Astrocyte of the hippocampus (primary cell): ENCODE measurements at places on chromosomes 12 and 14.

DNA sequence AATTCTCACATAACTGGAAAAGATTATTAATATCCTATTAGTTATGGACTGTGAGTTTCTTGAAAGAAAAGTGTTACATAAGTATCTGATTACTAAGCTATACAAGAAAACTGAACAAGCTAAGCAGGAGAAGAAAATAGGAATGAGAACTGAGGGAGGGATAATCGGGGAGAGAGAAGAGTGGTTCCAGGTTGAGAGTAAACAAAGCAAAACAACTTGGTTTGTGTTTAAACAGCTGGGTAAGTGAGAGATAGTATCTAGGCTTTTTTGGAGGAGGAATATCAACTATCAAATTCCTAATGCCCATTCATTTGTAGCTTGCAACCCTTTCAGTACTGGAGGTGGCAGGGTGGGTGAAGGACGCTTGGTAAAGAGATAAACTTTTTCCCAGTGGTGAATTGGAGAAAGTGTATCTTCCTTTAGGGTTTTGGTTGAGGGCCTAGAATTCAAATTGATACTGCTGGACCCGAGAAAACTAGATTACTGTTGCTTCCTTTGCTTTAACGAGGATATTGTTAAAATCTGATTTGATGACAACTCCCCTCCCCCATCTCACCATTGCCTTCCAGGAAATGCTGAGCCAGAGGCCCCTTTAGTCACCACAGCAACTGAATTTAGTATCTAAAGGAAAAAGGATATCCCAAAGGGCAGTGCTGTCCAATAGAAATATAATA is 2.0 kb upstream of the SLC2A3 start:
- DNase-seq: peak; percentile 17

GRCh38 chr12:121297435-121297991 is 1.0 kb upstream of the CAMKK2 start:
- DNase-seq: peak; percentile 36

DNA sequence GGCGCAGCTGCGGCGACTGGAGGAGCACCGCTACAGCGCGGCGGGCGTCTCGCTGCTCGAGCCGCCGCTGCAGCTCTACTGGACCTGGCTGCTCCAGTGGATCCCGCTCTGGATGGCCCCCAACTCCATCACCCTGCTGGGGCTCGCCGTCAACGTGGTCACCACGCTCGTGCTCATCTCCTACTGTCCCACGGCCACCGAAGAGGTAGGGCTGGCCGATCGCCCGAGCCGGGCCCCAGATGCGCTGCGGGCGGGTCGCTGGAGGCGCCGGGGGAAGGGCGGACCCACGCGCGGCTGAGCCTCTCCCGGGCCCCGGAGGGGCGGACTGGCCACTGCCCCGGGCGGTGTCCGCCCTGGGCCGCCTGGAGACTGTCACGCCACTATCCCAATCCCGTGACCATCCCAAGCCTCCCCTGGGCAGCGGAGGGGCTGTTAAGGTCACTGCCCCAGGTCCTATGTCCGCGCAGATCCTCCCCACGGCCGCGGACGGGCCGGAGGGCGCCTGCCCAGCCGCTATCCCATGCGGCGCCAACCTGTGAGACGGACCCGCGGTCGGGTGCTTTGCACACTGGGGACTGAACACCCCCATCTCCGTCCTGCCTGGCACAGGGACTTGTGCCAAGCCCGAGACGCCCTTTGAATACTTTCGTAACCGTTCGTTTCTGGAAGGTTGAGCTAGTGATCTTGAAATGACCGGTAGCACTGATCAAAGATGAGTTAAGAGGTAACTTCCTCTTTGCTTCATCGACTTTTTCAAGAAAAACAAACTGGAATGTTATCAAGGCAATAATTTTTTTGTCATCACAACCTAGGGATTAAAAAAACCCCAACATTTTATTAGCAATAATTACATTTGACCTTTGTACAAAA is 725 bp downstream of the CHPT1 start:
- peak; percentile 60 for DNase-seq

DNA sequence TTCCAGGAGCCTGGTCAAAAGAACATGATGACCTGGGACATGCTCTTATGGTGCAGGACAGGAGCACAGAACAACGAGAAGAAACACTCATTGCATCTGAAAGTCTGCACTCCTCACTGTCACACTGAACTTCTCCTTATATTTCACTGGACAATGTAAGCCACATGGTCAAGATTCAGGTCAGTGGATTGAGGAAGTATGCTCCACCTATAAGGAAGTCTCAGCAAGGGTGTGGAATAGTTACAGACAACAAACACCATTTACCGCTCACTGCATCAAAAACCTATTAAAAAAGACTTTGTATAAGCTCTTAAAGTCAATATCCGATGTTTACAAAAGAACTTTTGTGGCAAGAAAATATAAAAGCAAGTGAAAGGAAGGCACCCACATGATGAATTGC is 153.1 kb upstream of the FOXG1 start:
- no peak for DNase-seq

GRCh38 chr14:69647213-69647612 is 35.8 kb downstream of the SUSD6 start:
- no peak for DNase-seq

- no peak for DNase-seq
Observed at GRCh38 chr12:51797301-51797700, 51.2 kb downstream of the FIGNL2 start.

DNA sequence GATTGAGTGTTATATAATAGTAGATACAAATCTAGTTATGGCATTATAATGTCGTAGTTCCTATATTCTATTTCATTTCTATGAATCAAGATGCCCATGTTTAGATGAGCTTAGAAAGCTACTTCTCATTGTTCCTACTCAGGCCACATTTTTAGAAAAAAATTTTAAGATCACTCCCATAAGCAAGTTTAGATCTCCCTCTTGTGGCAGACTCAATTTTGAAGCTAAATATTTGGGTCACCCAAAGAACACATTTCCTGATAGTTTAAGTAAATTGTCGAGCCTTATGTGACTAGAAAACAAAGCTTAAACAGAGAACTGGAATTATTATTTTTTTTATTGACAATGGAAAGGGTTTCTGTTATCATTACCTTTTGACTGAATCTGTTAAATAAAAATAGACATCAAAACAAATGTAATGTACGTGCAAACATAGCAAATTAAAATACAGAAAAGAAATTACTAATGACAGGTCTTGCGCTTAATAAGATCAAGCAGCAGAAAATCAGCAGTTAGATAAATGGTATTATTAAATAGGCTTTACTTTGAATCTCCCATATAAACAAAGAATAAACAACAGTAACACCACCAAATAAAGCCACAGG is 180.2 kb downstream of the ACSS3 start:
- peak; percentile 68 for DNase-seq

GRCh38 chr14:44388306-44388705 is 118.8 kb downstream of the FSCB start:
- no peak for DNase-seq

DNA sequence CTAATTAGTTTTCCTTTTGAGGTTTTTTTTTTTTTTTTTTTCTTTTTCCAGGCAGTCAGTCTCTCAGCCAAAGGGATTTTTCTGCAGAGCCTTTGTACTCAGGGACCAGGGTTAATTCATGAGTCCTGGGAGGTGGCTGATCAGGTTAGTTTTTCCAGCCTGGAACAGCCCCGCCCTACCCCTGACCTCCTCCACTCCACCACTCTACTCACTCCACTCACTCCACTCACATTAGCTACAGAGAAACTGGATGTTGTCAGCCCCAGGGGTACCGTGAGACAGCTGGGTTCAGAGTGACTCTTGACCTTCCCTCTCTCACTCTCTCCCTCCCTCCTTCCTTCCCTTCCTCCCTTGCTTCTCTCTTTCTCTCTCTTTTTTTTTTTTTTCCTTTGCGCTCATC is 161.0 kb downstream of the CRADD start:
- no peak for DNase-seq

DNA sequence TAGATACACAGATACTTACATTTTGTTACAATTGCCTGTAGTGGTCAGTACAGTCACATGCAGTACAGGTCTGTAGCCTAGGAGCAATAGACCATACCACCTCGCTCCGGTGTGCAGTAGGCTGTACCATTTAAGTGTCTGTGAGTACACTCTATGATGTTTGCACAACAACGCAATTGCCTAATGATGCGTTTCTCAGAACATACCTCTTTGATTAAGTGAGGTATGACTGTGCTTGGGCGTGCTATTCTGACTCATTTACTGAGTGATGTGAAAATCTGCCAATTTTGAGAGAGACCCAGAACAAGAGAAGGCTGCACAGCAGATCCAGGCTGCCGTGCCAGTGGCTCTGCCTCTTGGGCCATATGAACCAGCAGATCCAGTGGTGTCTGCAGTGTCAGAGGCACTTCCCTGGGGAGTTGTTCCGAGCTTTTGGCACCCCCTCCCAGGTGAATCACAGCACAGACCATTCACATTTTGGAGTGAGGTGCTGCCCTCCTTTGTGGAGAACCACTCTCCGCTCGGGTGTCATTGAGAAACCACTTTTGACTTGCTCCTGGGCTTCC is 20.4 kb downstream of the DLK1 start:
- DNase-seq: peak; percentile 90

- DNase-seq: no peak
Observed at GRCh38 chr12:108779998-108780688, 48.8 kb upstream of the CORO1C start.

- no peak for DNase-seq
Observed at GRCh38 chr12:116727891-116728290, 10.0 kb downstream of the SPRING1 start.

DNA sequence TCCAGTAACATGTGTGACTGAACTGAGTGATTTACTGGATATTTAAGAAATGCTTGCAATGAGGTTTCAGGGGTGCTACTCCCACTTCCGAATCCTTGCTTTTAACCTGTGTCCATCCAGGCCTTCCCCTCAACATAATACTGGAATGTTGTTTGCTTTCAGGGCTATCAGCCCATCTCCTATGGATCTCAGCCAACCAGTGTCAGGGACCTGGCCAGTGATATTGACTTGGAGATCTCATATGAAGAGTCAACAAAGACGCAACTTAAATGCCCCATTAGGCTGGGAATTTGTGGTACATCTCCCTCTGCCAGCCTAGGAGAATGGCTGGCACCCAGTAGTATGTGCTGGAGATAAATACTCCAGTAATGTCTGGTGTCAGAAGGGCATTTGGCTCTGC is 889 bp upstream of the IFT43 start:
- no peak for DNase-seq

- DNase-seq: no peak
Observed at GRCh38 chr12:65926119-65926908, 102.0 kb downstream of the HMGA2 start.

- no peak for DNase-seq
Observed at GRCh38 chr12:32048791-32049190, 57.9 kb upstream of the BICD1 start.

DNA sequence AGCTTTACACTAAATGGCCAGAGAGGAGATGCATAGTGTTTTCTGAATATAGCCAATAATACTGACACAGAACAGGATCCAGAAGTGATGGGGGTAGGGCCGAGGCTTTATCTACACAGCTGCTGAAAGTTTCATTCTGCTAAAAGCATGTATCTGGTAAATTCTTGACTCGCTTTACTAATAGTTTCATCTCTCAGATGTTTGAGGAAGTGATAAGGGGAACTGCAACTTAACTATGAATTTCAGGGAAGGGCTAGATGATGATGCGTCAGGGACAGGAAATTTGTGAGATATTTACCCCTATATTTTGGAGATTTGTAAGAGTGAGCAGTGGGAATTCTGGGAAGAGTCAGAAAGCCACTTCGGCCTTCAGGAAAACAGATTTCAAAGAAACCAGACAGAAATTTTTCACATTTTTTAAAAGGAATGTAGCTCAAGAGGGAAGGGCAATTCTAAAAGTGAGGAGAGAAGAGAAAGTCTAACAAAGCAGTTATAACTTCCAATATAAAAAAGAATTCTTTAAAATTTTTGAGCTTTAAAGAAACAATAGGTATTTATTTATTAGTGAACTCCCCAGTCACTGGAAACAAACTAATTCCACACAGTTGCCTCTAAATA is 243.1 kb downstream of the BCAT1 start:
- DNase-seq: peak; percentile 31

DNA sequence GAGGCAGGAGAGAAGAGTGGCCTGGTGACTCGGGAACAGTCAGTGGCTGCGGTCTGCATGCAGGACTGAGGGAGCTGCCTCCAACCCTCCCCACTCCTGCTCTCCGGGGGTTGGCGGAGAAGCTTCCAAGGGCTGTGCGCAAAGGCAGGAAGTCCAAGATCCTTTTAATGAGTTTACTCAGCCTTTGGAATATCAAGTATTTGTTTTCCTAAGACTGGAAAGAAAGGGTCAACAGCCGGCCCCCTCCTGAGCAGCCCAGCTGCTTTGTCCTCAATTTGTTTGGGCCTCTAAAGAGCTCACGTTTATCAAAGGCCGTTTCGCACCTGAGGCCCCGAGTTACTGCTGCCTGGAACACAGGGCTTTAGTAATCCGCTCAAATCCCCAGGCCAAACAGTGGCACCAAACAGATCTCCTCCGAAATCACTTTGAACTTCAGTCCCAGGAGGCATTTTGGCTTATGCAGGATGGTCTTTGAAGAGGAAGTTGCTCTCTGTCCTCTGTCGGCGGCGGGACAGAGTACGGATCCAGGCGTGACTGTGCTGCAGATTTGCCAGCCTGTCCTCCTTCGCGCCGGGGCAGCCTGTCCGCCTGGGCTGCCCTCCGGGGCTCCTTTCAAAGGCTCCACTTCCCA is 117.2 kb upstream of the FZD10 start:
- DNase-seq: peak; percentile 15

GRCh38 chr12:92582893-92583292 is 119.9 kb upstream of the PLEKHG7 start:
- no peak for DNase-seq

DNA sequence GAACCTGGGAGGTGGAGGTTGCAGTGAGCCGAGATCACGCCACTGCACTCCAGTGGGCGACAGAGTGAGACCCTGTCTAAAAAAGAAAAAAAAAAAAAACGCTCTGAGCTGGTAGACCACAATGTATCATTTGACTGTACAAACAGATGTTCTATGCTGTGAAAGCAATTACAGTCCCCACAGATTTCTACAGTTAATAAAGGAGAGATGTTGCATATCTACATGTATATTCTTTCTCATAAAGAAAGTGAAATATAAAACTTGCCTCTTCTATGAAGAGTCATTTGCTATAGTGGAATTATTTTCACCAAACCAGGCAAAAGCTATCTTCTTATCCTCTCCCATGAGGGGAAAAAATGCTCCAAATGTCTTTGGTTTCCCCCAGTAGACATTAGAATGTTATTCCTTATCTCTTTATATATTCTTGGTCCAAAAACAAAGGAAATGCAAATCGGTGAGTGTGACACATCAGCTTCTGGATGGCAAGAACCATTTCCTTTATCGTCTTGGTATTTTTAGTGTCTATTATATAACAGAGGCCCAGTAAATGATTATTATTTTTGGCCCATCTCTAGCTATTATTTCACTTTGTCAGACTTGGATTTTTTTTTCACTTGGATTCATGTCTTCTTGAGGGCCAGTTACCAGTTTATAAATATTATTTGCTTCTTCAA is 230.4 kb downstream of the SSPN start:
- DNase-seq: peak; percentile 61

- DNase-seq: peak; percentile 70
Observed at GRCh38 chr12:117032593-117033381, 66.4 kb downstream of the TESC start.
